ENCODE measurements at places on chromosomes 16 and 17. TPM values are rescaled to one million over a fixed set of nuclear protein-coding genes. Genes with fewer than 3 reads are reported as not detected.

CD68 gene
- total RNA-seq, result 27.7 TPM

TNFRSF12A gene
- 378 TPM for total RNA-seq

UBALD1 gene
- 8.6 TPM for total RNA-seq

SPATA20 gene
- 57.3 TPM for total RNA-seq

ABCC3 gene
- total RNA-seq, result 5.6 TPM

All from bronchus fibroblast of lung (primary cell).